Activated B cell treated with CpG ODN at 0.5 μM for 24 hours (primary cell): ENCODE measurements at places on chromosomes 2 and 18. TPM values are rescaled to one million over a fixed set of nuclear protein-coding genes. Genes with fewer than 3 reads are reported as not detected.

The REG1A gene
- total RNA-seq: not detected in 2 replicates

- no peaks in the 10 kb centered on the region for H3K27me3 ChIP-seq
- DNase-seq: no peak
- no peaks in the 10 kb centered on the region for H3K4me1 ChIP-seq
- H3K4me3 ChIP-seq: no peak overlapping the region
- H3K36me3 ChIP-seq: peaks cover 42% of the 10 kb centered on the region
- H3K27ac ChIP-seq: no peak overlapping the region
Observed at GRCh38 chr2:239955087-239955988, 69.8 kb downstream of the NDUFA10 start.

DNA sequence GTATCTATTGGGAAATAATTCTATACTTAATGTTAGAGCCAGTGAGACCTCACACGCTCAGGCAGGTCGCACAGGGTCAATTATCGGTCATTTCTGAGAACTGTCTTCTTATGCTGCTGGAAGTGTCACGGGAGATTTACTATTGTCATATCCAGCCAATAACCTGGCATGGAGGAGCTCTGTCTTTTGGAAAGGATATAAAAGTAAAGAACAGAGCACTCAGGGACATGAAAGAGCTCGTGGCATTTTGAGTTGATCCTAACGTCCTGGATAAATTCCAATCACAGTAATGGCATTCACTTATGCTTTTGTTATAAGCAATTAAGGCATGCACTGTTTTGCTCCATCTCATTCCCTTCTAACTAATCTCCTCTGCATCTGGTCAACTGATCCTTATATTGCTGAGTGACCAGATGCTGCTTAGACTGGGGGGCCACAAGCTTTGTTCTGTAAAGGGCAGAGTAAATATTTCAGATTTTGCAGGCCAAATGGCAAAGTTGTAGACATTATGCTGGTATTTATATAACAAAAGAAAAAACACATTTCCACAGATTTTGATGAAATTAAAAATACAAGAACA lies 453.5 kb upstream of the SMIM21 start:
- no peaks in the 10 kb centered on the region for H3K27me3 ChIP-seq
- H3K27ac ChIP-seq: no peak overlapping the region
- H3K4me1 ChIP-seq: no peaks in the 10 kb centered on the region
- H3K36me3 ChIP-seq: no peaks in the 10 kb centered on the region

GRCh38 chr2:173026479-173026878 lies 49.2 kb upstream of the MAP3K20 start:
- peaks cover 7% of the 10 kb centered on the region for H3K27me3 ChIP-seq
- no peaks in the 10 kb centered on the region for H3K36me3 ChIP-seq
- H3K4me3 ChIP-seq: no peak overlapping the region
- no peak overlapping the region for H3K27ac ChIP-seq
- peaks cover 4% of the 10 kb centered on the region for H3K4me1 ChIP-seq

DNA sequence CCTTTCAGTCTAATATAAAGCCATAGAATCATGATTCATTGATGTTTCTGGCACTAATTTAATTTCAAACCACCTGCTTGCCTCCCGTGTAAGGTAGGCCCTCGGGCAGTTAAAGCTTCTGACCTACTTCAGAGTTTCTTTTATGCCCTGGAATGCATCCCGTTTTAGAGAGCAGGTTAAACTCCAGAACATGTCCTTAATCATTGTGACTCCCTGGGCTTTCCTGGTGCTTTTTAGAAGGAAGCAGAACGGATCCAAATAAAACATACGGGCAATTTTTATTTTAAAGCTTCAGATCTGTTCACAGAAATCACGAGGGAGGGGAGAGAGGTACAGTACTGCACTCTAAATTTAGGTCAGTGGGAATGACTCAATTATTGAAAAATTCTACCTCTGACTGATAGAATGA lies 134.8 kb downstream of the GCA start:
- H3K27me3 ChIP-seq: no peaks in the 10 kb centered on the region
- H3K4me3 ChIP-seq: no peak overlapping the region
- no peak overlapping the region for H3K27ac ChIP-seq
- no peak for DNase-seq

DNA sequence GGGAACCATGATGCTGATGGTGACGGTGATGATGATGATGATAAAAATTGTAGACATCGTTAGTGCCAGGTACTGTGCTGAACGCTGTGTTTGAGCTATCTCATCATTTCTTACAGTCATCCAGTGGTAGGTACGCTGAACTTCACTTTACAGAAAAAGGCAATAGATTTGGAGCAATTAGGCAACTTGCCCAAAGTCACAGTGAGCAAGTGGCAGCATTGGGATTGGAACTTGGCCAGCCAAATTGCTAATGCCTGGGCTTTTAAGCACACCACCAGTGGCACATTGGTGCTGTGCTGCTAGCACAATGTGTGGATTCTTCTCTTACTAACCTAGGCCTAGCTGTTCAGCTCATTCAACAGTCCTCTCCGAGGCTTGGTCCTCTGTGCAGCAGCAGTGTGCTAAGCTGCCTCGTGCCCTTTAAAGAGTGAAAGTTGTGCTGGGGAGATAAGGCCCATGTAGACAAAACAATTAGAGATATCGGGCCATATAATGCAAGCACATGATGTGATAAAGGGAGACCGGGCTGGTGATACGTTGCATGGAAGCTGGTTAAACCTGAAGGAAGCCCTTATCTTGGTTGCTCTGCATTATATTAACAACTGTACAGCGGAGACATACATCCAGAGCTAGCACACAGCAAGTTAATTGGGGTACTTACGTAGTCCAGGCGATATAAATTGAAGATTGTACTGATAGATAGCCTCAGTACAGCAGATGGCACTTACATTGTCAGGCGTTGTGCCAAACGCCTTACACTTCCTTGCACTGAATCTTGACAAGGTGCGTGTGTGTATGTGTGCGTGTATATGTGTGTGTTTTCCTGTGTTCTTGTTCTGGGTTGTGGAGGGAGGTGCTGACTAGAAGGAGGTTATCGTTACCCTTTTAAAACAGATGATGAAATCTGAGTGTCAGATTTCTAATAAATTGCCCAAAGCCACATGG lies 28.4 kb downstream of the HK2 start:
- DNase-seq: no peak
- peaks cover 7% of the 10 kb centered on the region for H3K36me3 ChIP-seq
- H3K27me3 ChIP-seq: no peaks in the 10 kb centered on the region
- no peak overlapping the region for H3K27ac ChIP-seq
- H3K4me3 ChIP-seq: no peak overlapping the region
- peaks cover 31% of the 10 kb centered on the region for H3K4me1 ChIP-seq

- no peak overlapping the region for H3K27ac ChIP-seq
- no peak overlapping the region for H3K4me3 ChIP-seq
- no peak for DNase-seq
- no peaks in the 10 kb centered on the region for H3K4me1 ChIP-seq
Observed at GRCh38 chr2:184004289-184004947, 593.9 kb upstream of the ZNF804A start.
